Lung microvascular endothelial cell (primary cell): ENCODE measurements at places on chromosomes 12 and 14. TPM values are rescaled to one million over a fixed set of nuclear protein-coding genes. Genes with fewer than 3 reads are reported as not detected.

VDR gene
- not detected in 2 replicates for total RNA-seq

DNA sequence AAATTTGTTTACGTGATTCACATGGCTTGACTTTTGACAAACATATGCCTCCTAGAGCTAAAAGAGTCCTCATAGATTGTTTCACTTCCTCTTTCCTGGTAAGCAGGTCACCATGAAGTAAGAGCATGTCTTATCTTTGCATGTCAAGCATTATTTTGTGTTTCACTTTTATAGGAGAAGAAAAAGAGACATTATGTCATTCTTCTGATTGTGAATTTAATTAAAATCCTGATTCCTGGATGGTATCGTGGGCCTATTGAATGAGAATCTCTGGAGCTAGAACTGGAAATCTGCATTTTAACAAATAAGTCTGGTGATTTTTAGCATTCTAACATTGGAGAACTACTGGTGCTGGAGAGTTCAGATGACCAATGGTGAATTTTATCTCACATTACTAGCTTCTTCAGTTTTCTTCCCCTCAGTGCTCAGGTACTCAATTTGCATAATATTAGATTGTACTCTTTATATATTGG lies 218.6 kb upstream of the ATP2B1 start:
- DNase-seq = no peak

- no peak for DNase-seq
Measured at GRCh38 chr14:19823765-19824164, 20.2 kb downstream of the OR4N2 start.

DNA sequence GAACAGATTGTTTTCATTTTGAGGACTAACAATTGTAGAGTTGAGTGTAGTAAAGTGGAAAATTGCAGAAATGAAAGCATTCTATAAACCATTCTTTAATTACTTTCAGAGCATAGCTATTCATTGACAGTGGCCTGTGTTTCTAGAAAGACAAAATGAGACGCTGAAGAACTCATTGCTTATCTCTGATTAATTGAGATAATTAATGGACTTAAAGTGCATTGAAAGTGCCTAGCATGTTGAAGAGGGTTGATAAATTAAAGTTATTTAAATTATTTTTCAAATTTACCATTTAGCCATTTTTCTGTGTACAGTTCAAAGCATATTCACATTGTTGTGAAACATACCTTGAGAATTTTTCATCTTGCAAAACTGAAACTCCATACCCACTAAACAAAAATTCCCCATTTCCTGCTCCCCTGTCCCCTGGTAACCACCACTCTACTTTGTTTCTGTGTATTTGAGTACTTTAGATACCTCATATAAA lies 57.4 kb downstream of the DAAM1 start:
- DNase-seq = no peak

- DNase-seq = peak; percentile 55
Measured at GRCh38 chr12:78002878-78003277, 172.2 kb downstream of the NAV3 start.

- no peak for DNase-seq
Measured at GRCh38 chr12:24460099-24460498, 488.8 kb downstream of the BCAT1 start.

DNA sequence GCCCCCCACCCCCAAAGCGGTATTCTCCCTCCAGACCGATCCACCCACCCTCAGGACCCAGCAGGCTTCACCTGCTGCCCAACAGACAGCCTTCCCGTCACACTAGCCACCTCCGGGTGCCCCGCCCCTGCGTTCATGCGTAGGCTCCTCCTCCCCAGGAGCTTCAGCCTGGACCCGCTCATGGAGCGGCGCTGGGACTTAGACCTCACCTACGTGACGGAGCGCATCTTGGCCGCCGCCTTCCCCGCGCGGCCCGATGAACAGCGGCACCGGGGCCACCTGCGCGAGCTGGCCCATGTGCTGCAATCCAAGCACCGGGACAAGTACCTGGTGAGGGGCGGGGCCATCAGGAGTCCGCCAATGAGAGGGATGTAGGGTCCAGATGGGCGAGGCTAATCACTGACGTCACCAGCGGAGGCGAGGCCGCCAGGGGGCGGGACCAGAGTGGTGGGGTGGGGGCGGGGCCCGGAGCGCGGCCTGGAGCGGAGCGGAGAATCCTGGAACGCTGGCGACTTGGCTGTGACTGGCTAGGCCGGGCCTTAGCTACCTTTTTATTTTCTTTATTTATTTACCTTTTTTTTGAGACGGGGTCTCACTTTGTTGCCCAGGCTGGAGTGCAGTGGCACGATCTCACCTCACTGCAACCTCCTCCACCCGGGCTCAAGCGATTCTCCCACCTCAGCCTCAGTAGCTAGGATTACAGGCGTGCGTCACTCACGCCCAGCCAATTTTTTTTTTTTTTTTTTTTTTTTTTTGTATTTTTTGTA lies 4.4 kb downstream of the TNS2 start:
- DNase-seq = peak; percentile 90

GRCh38 chr12:49388682-49389386 lies 21.6 kb downstream of the SPATS2 start:
- DNase-seq = peak; percentile 12

DNA sequence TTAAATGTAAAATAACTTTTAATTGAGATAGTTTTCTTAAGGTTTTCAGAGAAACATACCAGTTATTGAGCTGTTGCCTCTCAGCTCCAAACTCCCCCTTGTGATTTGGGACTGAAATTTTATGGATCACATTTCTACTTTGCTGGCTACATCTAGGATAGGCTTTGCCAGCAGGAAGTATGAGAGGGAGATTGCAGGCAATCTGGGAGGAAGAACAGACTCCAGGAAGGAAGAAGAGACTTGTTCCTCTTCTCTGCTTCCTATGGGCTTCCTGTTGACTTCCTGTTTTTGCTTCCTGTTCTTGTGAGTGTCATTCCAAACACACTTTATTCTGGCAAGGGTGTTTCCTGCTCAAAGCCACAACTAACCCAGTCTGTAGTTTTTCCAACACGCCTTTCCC lies 312.9 kb downstream of the ITPR2 start:
- DNase-seq = no peak
